ENCODE measurements at places on chromosomes 12 and 14.
A peak's percentile ranks its signal among the peaks of the same experiment; 100 is the strongest.

GRCh38 chr14:90253826-90254225 is 2.5 kb upstream of the PSMC1 start:
- no peak for DNase-seq

DNA sequence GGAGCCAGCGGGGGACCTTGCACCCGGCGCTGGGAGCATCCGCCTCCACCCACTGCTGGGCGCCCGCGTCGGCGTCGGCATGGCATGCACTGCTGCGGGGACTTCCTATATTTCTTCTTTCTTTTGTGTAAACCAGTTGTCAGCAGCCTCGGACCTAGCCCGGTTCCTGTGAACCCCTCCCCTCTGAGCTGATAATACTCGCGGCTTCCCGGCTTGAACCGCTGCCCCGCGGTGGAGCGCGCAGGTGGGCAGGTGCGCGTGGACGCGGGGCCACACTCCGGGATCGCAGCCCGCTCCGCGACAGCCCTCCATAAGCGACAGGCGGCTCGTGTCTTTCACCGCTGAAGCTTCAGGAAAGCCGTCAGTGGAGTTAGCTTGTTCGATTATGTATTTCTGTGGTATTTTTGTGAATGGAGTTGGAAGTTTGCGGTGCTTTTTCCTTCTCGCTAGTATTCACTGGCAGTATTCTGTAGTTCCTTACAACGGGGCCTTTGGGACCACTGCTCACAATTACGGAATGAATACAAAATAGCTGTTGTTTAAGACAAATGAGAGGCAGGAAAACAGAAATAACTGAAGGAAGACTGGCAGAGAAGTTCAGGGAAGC is 870 bp downstream of the BMAL2 start:
- DNase-seq = peak; percentile 10

- DNase-seq = no peak
These were observed 17.1 kb upstream of the PAWR start for GRCh38 chr12:79707830-79708229.

DNA sequence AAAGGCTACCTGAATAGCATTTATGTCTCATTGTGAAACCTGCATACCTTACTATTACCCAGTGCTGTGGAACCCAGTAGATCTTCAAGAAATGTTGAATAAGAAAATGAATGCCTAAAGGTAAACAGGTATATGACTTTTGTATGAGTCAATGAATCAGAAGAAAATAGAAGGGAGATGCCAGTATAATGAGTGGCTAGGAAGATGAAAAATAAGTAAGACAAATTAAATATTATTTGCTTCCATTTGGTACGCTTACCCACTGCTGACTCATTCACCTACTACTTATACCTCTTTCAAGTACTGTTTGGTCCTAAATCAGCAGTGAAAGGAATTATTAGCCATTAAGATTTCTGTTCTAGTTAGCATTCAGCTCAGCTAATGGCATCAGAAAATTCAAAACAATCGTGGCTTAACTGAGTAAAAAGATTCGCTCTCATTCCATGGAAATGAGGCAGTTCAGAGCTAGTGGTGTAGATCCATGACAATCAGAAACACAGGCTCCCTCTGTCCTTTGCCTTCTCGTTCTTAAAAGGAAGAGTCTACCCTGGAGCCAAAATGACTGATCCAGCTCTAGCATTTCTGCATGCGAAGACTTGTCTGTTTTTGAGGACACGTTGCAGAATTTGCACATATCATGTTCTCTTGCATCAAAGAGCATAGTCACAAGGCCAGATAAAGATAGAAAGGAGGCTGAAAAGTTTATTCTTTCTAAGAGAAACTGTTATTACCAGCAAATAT is 705.8 kb upstream of the USP15 start:
- DNase-seq = no peak

- DNase-seq = no peak
These were observed 488.8 kb downstream of the ETNK1 start for GRCh38 chr12:23113781-23114180.

DNA sequence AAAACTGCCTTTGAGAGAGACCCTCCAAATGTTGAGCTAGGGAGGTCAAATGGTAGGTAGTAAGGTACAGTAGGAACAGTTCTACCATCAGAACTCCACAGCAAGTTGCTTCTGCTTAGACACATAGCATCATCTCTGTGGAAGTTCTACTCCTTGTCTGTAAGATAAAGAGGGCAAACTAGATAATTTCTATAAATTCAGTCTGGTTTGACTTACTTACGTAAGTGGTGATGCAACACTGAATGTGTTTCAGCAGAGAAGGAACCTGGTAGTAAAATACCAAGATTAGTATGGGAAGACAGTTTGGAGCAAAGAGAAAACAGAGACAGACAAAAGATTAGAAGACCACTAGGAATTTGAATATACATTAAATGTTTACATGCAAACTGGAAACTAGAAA is 42.0 kb downstream of the KITLG start:
- no peak for DNase-seq

- no peak for DNase-seq
These were observed 4.8 kb upstream of the KRT74 start for GRCh38 chr12:52578469-52578868.

DNA sequence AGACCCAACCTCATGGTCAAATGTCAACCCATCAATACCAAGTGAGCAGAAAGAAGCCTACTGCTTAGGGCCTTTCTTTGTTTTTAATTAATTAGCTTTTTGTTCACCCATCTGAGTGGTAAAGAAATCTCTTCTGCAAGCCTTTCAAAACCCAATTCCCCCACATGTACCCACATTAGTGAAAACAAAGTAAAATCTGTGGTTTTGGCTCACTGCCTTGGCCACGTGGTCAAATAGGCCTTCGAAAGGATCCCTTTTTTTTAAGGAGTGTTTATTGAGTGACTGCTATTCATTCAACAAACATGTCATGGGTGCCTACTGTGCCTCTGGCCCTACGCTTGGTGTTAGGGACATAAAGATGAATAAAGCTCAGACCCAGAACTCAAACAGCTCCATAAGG is 160.1 kb downstream of the NUAK1 start:
- DNase-seq = no peak

GRCh38 chr12:4997939-4998338 is 45.7 kb upstream of the KCNA5 start:
- DNase-seq = no peak

DNA sequence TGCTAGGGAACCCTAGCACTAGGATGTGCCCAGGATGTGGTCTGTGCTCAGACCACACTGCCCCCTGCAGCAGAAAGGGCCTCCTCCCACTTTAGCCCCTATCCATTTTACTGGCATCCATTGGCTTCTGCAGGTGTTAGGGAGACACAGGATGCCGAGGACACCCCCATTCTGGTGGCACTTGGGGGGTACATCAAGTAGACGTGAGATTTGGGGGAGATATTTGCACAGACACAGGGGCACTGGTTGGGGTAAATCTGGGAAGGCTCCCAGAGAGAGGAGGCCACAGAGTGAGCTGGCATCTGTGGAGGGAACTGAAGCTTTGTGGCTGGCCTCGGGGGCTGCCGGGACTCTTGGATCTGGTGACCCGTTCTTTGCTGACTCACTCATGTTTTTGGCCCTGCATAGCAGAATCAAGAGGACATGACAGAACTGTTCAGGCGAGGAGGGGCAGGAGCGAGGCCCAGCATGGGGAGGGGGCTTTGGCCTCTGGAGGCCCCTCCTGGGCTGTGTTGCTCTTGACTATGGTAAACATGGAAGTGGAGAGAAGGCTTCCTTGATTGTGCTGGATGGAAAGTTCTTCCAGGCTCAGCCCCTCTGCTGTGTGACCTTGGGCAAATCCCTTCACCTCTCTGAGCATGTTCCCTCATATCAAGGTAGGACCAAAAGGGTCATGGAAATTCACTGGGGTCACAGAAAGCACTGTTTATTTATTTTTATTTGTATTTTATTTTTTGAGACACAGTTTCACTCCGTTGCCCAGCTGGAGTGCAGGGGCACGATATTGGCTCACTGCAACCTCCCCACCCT is 1.8 kb downstream of the PLBD2 start:
- DNase-seq = no peak

DNA sequence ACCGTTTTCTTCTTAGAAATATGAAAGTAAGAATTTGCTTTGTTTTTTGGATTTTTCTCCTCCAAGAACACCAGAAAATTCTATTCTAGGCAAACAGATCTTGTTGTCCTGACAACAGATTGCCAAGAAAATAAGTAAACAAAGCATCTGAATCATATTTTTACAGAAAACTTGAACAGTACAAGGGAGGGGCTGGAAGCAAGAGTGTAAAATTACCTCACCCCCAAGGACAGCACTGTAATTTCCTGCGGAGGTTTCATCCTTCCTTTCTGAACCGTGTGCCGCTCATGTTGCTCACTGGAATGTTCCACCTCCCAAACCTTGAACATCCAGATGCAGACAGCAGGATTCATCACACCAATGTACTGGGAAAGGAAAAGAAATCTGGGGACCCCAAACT is 5.4 kb upstream of the CAMKK2 start:
- no peak for DNase-seq

All from activated T-cell treated with anti-CD3 and anti-CD28 coated beads for 1 hour (primary cell).